ENCODE measurements at places on chromosomes 3 and 15. TPM values are rescaled to one million over a fixed set of nuclear protein-coding genes. Genes with fewer than 3 reads are reported as not detected.

The HGD gene
- total RNA-seq = 0.68 TPM

The PLSCR2 gene
- total RNA-seq = not detected

The PODXL2 gene
- total RNA-seq = 2.8 TPM

The TM4SF1 gene
- not detected for total RNA-seq

The LMLN gene
- total RNA-seq = 3.7 TPM

The SST gene
- not detected for total RNA-seq

The SEMA5B gene
- not detected for total RNA-seq

The PRTG gene
- not detected for total RNA-seq

The CERS3 gene
- 0.75 TPM for total RNA-seq

The SUSD5 gene
- total RNA-seq = not detected

The CATSPER2 gene
- total RNA-seq = 3.0 TPM

The NEK4 gene
- 16.5 TPM for total RNA-seq

The CCDC39 gene
- not detected for total RNA-seq

The VEPH1 gene
- not detected for total RNA-seq

The CCR9 gene
- not detected for total RNA-seq

The CCDC13 gene
- total RNA-seq = 0.46 TPM

The UNC45A gene
- 67.9 TPM for total RNA-seq

The LRRC2 gene
- 0.55 TPM for total RNA-seq

The LRRC34 gene
- total RNA-seq = 5.2 TPM

The C3orf33 gene
- 0.66 TPM for total RNA-seq

The HRG gene
- not detected for total RNA-seq
